Right ventricle myocardium inferior (tissue), 1 donor: ENCODE measurements at places on chromosomes 5 and 9. TPM values are rescaled to one million over a fixed set of nuclear protein-coding genes. Genes with fewer than 3 reads are reported as not detected.
A peak's percentile ranks its signal among the peaks of the same experiment; 100 is the strongest.

GRCh38 chr5:122492675-122493074, 180.6 kb downstream of the SNCAIP start:
- no peak for DNase-seq

The GPSM1 gene
- total RNA-seq = 48.6 TPM

DNA sequence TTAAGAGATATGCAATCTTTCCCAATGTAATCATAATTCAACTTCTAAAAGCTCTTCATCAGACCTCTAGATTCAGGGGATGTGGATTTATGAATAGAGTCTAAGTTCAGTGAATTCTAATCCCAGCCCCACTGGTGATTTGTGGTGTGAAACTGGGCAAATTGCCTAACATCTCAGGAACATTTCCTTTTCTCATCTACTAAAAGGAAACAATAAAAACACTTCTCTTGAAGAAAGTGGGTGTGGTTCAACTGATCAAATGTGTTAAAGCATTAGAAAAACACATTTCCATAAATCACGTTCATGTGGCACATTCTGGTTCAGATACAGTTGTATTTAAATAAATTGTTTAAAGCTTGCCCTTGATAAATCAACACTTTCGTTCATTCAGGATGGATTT, 631.7 kb upstream of the CDH6 start:
- no peak for DNase-seq

GRCh38 chr5:6069496-6070185, 308.7 kb downstream of the MED10 start:
- no peak for DNase-seq

The NMUR2 gene
- total RNA-seq = 0.14 TPM

The IL7R gene
- total RNA-seq = 0.65 TPM

GRCh38 chr9:136089697-136090045, 5.4 kb downstream of the NACC2 start:
- no peak for DNase-seq

GRCh38 chr5:175894793-175895192, 23.4 kb downstream of the CPLX2 start:
- DNase-seq = no peak

The PCDHGC4 gene
- total RNA-seq = 2.4 TPM

DNA sequence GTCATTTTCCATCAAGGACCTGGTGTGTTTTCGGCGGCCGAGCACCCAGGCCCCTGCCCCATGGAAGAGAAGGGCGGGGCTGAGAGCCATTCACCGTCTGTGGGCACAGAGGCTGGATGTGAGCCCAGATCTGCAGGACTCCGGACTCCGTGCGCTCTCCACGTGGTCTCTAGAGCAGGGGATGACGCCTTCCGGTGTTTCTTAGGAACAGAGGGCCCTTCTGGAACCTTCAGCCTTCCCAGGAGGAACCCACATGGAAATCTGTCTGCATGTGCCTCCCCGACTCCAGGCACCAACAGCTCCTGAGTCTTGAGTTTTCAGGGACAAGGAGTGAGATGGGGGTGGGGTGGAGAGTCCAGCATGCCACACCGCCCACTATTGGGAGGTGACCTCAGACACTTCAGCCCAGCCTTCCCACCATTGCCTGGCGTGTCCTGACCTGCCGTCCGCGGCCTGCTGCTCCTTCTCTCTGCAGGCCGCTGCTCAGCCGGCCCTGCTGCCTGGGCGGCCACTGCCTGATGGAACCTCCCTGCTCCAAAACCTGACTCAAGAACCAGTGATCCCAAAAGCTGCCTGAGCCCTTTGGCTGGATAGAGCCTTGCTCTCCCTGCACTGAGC, 2.4 kb upstream of the RXRA start:
- peak; percentile 67 for DNase-seq

GRCh38 chr9:69555802-69556201, 116.4 kb downstream of the APBA1 start:
- DNase-seq = no peak

- DNase-seq = no peak
These were observed 533.3 kb downstream of the LRRC70 start for GRCh38 chr5:63111891-63112290.

GRCh38 chr9:27818348-27818747, 245.1 kb upstream of the C9orf72 start:
- DNase-seq = no peak

DNA sequence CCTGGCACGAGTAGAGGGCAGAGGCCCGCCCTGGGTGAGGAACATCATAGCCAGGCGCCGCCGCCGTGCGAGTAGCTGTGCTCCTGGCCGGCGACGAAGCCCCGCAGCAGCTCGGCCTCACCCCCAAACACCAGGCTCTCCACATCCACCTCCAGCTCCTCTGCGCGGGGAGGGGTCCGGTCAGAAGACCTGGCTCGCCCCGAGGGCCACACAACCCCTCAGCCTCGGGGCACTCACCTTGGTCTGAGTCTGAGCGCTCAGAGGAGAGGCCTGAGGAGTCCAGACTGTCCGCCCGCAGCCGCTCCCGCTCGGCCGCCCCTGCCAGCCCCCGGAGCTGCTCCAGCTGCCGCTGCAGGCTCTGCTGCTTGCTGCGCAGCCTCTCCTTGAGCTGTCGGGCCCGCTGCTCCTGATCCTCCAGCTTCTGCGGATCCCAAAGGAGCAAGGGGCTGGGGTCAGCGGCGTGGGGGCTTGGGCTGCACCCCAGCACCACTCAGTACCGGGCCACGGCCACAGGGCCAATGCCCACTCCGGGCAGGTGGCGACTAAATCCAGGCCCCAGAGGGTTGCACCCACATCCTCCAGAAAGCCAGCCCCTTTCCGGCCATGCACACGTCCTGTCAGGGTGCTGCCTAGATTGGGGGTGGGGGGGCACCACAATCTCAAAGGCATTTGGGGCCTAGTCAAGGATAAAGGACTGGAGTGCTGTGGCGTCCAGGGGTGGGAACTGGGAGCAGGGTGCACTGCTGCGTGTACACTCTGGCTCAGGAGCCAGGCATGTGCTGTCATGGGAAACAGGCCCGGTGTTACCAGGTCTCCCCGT, 3.9 kb downstream of the MXD3 start:
- peak; percentile 67 for DNase-seq

DNA sequence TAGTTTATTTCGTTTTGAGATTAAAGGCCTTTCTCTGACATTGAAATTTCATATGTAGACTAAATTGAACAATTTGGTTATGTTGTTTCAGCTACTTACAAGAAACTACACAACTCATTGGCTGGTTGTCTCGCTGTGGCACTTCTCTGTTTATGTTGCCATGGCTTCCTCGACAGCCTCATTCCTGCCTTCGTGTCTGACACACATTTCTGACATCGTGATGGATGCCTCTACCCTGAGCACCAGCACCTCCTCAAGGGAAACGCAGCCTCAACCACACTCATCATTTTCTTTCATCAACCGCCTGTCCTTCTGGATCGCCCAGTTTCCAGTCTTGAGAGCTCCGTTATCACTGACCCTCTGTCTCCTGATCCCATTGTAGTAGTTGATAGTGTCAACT, 562.8 kb downstream of the PDE4D start:
- no peak for DNase-seq

The PRR7 gene
- 1.4 TPM for total RNA-seq

The SHC3 gene
- 1.1 TPM for total RNA-seq

- no peak for DNase-seq
These were observed 133.6 kb upstream of the CDH6 start for GRCh38 chr5:31059889-31060288.

The PCDHB13 gene
- total RNA-seq = 2.6 TPM

The TIMD4 gene
- 0.35 TPM for total RNA-seq

DNA sequence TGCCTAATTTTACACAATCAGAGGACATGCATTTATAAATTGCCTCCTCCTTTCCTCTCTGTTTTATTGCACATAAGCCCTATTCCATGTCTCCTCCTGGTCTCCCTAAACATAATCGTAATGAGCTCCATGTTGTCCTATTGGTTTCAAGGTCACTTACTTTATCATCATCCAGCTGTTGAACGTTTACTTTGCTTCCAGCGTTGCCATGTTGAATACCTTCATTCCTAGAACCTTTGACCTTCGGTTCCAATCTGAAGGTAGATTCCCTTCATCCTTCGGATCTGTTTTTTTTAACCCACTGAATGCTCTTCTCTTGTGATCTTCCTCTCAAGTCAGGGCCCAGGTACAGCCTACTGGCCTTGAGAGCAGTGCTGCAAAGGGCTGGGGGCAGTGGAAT, 84.3 kb downstream of the PJA2 start:
- DNase-seq = no peak

The HTR4 gene
- total RNA-seq = 0.22 TPM

GRCh38 chr9:111095441-111095840, 57.2 kb upstream of the LPAR1 start:
- no peak for DNase-seq

DNA sequence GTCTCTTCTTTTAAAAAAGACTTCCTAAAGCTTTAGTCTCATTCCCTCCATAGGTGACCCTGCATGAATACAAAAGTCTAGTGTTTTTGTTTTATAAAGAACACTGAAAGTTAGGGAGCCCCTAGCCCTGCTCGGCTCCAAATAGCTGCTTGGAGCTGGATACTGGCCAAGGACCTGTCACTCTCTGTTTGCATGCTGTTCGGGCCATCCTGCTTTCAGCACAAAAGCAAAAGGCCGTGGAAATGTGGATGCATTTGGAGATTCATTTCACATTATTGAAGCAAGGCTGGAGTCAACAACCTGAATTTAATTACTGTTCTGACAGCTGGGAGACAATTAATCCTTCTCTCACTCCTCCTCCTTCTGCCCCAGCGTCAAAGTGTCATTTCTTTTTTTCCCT, 151.7 kb upstream of the NMUR2 start:
- no peak for DNase-seq

DNA sequence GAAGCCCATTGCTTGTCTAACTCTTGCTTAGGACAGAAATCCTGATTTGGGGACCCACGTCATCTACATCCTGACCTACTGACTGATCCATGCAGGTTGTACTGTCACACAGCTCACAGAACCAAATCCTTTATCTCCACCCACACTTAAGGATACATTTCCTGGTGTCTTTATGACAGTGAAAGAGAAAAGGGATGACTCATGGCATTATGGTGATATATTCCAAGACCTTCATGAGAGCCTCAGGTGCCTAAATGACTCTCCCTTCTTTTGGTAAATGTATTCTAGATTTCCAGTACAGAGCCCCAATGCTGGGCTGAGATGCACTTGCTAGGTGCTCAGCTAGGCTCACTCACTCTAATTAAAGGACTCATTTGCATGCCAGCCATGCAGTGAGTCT, 26.0 kb upstream of the DMRT2 start:
- no peak for DNase-seq

The SIMC1 gene
- total RNA-seq = 4.1 TPM

- DNase-seq = no peak
These were observed 380.8 kb upstream of the CD180 start for GRCh38 chr5:67577424-67577823.

GRCh38 chr5:174511714-174512253, 212.6 kb upstream of the MSX2 start:
- DNase-seq = no peak

DNA sequence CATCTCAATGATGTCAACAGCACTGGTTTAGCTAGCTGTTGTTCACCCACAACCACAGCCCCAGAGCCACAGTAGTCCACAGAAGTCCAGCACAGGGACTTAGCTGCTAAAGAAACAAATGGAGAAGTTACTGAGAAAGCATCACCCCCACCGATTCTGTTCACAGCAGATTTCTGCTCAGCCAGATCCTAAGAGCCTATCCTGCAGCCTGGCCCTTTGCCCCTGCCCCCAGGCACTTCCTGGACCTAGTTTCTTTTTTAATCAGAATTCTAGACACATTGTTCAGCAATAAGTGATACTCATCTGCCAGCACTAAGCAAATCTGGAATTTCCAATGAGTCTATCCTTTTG, 7.4 kb downstream of the B4GALT1 start:
- DNase-seq = peak; percentile 80

- DNase-seq = no peak
These were observed 120.9 kb upstream of the STK32A start for GRCh38 chr5:147113967-147114366.

DNA sequence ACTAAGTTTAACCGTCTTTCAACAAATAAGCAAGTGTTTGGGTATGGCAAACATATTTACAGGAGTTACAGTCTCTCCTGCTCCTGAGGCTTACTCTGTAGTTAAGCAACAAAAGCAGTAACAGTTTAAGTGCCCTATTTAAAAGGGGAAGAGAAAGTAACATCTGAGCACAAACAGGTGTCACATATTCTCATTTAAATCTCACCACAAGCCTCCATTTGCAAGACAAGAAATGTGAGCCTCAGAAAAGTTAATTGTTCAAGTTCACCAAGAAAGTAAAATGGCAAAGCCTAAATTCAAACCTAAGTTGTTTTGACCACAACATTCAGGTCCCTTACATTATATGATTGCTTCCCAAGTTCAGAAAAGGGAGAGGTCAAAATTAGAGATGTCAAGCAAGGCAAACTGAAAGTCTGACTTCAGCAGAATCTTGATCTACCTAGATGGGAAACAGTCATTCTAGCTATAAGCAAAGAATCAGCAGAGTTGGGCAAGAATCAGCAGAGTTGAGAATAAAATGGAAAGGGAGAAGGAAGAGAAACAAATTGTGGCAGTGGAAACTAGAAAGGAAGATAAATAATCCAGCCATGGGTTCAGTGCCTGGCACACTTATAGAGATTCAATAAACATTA, 93.4 kb downstream of the STRBP start:
- DNase-seq = no peak

GRCh38 chr5:125411744-125412560, 665.5 kb upstream of the ZNF608 start:
- DNase-seq = no peak

GRCh38 chr9:134585746-134586706, 55.6 kb upstream of the COL5A1 start:
- no peak for DNase-seq

- DNase-seq = no peak
These were observed 468.4 kb downstream of the KDM4C start for GRCh38 chr9:7226007-7226640.

The TSSK1B gene
- total RNA-seq = not detected

- no peak for DNase-seq
These were observed 451.4 kb upstream of the DAB2 start for GRCh38 chr5:39876146-39876545.

DNA sequence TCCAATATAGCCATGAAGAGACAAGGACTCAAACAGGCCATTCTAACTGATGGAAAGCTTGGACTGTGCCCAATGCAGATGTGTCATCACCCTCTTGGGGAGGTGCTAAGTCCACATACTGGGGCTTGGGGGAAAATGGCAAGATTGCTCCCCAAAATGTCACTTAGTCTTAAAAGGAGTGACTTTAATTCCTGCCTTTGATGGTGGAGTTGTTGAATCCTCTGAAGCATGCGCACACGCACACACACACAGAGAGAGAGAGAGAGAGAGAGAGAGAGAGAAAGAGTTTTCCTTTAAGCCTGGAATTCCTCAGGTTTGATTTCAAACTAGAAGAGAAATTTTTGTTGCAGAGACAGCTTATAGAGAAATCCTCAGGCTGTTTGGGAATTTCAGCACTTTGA, 161.9 kb upstream of the GAS1 start:
- no peak for DNase-seq

DNA sequence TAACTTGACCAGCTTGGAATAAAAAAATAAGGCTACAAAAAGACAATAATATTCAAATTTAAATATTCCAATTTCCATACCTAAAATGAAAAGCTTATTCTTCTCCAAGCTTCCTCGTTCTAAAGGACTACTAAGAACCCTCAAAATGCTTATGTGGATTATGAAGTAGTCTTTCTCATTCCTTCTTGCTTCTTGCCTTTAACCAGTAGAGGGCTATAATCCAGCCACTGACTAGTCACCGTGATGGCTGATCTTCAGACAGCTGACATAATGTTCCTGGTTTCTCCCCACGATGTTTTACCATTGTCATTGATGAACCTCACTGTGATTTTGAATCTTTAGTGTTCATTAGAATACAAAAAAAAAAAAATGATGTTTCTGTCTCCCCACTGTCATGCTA, 515.3 kb downstream of the TLE1 start:
- no peak for DNase-seq
